ENCODE measurements at places on chromosomes 16 and 17.

DNA sequence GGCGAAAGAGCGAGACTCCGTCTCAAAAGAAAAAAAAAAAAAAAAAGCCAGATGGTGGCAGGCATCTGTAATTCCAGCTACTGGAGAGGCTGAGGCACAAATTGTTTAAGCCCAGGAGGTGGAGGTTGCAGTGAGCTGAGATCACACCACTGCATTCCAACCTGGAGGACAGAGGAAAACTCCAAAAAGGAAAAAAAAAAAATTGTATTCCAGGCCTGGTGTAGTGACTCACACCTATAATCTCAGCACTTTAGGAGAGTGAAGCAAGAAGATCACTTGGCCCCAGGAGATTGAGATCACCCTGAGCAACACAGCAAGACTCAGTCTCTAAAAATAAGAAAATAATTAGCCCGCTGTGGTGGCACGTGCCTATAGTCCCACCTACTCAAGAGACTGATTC is 20.1 kb downstream of the HBQ1 start:
- no peak for DNase-seq

GRCh38 chr16:85056211-85056748 is 28.7 kb downstream of the KIAA0513 start:
- no peak for DNase-seq

GRCh38 chr17:65039336-65039988 is 17.1 kb downstream of the GNA13 start:
- no peak for DNase-seq

DNA sequence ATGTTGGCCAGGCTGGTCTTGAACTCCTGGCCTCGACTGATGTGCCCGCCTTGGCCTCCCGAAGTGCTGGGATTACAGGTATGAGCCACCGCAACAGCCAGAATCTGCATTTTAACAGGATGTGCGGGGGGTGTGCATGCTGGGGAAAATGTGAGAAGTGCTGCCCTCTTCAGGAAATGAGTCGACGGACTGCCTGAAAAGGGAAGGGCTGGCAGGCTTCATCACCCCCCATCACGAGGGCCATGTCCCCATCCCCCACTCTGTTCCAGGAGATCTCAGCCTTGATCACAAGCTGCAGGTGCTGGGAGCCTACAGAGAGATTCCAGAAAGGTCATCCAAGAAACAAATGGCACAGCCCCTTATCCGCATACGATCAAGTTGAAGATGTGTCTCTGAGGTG is 195.3 kb upstream of the RPL38 start:
- no peak for DNase-seq

- DNase-seq, result no peak
Measured at GRCh38 chr17:27466376-27466742, 10.1 kb downstream of the KSR1 start.

DNA sequence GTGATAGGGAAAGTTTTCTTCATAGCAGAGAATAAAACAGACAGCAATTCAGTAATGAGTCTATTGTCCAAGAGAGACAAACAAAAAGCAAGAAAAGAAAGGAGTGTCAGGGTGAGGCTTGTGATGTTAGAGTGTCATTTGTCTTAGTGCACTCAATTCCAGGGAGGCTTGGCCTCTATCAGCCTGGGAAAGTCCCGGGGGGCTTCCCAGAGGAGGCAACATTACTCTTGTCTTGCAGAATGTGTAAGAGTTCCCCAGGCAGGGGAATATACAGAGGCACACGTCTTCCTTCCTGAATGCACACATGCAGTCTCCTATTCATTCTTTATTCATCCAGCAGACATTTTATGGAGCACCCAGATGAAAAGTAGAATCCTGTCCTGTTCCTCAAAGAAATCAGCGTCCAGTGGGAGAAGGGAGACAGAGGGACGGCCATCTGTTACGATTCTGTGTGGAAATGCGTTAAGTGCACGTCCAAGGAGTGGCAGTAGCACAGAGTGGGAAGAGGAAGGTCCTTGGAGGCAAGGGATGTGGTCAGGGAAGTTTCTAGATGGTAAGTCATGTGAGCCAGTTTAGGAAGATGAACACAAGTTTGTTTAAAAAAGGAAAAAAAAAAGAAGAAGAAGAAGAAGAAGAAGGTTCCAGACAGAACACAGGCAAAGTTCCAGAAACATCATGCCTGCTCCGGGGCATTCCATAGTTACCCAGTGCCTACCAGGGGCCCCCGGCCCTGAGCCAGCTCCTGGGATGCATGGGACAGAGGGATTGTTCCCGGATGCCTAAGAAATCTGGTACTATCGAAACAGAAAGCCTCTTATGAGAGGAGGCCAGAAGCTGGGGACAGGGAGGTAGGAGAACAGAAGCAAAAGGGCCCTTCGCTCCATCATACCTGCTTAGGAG is 21.1 kb downstream of the CACNG4 start:
- no peak for DNase-seq

- DNase-seq, result no peak
Measured at GRCh38 chr16:83005653-83006160, 378.9 kb downstream of the CDH13 start.

DNA sequence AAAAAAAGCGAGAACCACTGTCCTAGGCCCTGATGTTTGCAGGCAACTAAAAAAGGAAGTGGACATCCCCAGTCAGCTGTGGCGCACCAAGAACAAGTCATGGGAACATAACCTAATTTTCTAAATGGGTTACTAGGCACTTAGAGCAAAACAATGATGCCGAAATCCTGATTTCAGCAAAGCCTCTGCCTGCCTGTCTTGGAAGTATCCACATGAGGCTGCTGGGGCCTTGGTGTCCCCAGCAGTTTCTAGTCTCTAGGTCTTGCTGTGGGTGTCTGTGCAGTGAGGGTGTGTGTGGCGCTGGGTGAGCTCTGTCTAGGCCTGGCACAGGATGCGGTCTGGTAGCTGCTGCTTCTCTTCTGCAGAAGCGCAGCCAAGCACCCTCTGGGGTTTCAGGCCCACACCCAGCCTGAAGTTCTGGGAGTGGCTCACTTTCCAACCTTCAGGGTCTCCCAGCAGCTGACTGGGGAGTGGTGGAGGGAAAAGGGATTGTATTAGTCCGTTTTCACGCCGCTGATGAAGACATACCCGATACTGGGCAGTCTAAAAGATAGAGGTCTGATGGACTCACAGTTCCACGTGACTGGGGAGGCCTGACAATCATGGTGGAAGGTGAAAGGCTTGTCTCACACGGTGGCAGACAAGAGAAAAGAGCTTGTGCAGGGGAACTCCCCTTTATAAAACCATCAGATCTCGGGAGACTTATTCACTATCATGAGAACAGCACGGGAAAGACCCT is 21.1 kb downstream of the STH start:
- DNase-seq, result peak; percentile 33

DNA sequence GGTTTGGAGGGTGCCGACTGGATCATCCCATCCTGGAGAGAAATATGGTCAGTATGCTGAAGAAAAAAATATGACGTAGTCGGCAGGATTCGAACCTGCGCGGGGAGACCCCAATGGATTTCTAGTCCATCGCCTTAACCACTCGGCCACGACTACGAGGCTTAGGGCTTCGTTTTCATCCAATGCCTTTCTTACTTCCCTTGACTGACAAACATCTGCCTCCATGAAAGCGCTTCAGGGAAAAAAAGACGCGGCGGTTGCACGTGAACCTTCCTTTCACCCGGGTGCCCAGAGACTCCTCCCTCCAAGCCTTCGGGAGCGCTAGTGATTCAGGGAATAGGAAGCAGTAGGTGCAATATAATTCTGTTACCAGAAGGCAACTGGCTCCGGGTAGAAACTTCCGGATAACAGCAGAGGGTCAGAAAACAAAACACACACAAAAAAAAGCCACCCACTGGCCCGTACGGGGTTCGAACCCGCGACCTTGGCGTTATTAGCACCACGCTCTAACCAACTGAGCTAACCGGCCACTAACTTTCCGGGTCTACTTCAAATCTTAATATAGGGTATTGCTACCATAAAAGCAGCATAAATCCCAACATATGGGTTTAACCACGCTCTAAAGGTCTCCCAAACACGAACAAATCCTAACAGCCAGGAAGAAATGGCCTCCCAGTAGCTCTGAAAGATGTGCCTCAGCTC is 16.3 kb upstream of the AURKB start:
- no peak for DNase-seq

- no peak for DNase-seq
Measured at GRCh38 chr16:86306811-86307513, 203.4 kb upstream of the FOXF1 start.

GRCh38 chr17:45664921-45665320 is 119.2 kb upstream of the CRHR1 start:
- DNase-seq, result no peak

- no peak for DNase-seq
Measured at GRCh38 chr17:574061-574460, 140.6 kb downstream of the VPS53 start.

GRCh38 chr17:43782913-43783680 is 2.9 kb downstream of the CFAP97D1 start:
- no peak for DNase-seq

GRCh38 chr16:78813661-78814311 is 714.3 kb downstream of the WWOX start:
- DNase-seq, result no peak

- DNase-seq, result no peak
Measured at GRCh38 chr16:23957287-23957686, 121.5 kb downstream of the PRKCB start.

- peak; percentile 4 for DNase-seq
Measured at GRCh38 chr17:20234276-20234675, 225.1 kb downstream of the SPECC1 start.

DNA sequence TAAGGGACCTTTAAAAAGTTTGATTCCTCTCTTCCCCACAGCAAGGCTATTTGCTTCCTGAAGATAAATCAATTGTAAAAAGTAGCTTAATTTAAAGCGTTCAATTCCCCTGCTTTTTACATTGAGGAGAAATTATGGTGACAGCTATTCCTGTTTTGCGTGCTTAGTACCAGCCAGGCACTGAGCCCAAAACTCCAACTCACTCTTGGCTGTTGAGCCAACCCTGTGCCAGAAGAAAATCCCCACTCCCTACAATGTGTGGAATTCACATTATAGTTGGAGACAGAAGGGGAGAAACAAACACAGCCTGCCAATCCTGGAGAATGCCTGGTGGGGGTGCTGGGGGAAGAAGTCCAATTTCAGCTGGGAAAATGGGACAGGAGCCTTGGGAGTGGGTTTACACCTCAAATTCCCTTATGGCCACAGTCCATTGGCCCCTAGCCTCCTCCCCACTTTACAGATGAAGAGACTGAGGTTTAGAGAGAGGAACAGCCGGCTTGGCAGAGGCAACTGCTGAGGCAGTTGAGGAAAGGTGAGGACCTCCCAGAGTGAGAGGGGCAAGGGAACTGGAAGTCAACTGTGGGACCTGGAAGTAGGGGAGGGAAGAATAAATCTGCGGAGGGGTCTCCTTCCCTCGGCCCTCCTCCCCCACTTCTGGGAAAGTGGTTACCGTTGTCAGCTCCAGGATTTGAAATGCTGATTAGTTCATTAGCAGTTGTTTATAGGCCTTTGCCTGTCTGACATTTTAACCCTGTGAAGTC is 26.1 kb downstream of the CDH1 start:
- DNase-seq, result no peak

DNA sequence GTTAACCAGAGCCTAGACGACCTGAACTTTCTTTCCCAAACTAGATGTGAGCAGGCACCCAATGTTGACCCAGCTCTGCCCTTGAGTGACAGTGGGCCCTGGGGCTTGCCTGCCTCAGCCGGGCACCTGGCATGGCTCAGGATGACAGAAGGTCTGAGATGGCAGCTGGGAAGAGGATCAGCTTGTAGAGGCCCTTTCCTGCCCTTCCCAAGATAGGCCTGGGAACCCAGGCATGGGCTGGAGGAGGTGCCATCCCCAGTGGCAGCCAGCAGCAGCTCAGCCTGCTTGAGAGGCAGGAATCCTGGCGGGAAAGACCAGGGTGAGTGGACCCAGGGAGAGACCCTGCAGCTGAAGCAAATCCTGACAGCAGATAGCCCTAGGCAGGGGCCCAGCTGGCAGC is 59.1 kb downstream of the PIPOX start:
- DNase-seq, result no peak

- no peak for DNase-seq
Measured at GRCh38 chr16:88468275-88469129, 15.4 kb downstream of the ZFPM1 start.

GRCh38 chr17:21345236-21345635 is 30.9 kb upstream of the KCNJ12 start:
- no peak for DNase-seq

GRCh38 chr17:70317421-70317820 is 148.1 kb downstream of the KCNJ2 start:
- DNase-seq, result no peak

DNA sequence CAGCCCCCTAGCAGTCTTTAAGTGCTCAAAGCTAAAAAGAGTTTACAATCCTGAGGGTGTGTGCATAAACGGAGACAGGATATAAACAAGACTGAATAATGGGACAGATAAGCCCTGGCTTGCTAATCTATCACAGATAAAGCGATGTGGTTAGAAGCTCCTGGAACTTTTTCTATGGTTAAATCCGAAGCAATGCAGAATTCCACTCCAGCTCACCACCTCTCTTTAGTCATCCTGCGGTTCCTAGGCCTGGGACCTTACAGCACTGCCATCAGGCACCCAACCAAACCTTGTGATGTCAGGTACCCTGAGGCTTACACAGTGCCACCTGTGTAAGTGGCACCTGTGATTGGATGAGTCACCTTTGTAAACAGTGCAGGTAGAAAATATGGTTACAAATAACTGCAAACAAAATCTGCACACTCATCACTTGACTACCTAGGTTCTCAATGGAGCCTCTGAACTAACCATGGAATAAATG is 31.5 kb upstream of the B4GALNT2 start:
- DNase-seq, result no peak

- DNase-seq, result no peak
Measured at GRCh38 chr17:74950207-74950606, 14.5 kb downstream of the OTOP3 start.

DNA sequence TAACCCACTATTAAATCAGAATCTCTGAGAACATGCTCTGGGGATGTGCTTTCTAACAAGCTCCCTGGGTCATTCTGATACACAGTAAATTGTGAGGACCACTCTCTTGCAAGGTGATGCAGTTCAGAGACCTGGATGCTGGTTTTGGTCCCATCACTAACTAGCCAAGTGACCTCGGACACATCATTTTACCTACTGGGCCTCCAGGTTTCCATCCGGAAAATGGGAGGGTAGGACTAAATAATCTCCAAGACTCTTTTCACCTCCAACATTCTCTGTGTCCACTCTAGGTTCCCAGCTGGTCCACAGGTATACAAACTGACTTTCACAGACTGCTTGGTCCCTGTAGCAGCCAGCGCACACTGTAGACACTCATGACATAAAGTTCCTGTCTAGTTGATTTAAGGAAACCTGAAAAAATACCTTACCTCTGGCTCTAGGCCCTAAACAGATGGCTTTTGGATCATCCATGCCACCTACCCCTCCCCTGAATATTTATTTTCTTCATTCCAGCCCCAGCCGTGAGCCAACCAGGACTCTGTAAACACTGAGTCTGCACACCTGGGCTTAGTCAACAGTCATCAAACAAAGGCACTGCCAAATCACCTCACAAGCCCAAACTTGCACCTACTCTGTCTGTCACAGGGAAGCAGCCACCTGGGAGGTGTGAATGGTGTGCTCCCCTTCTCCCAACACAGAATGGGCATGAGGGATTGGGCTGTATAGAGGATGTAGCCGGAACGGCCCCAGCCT is 51.3 kb upstream of the MRPS23 start:
- DNase-seq, result no peak

GRCh38 chr17:29778956-29779811 is 150.8 kb downstream of the SSH2 start:
- peak; percentile 69 for DNase-seq
